ENCODE measurements at places on chromosomes 7 and 10. TPM values are rescaled to one million over a fixed set of nuclear protein-coding genes. Genes with fewer than 3 reads are reported as not detected.

The CPEB3 gene
- total RNA-seq, result 0.45 TPM

The SFRP4 gene
- 0.32 TPM for total RNA-seq

DNA sequence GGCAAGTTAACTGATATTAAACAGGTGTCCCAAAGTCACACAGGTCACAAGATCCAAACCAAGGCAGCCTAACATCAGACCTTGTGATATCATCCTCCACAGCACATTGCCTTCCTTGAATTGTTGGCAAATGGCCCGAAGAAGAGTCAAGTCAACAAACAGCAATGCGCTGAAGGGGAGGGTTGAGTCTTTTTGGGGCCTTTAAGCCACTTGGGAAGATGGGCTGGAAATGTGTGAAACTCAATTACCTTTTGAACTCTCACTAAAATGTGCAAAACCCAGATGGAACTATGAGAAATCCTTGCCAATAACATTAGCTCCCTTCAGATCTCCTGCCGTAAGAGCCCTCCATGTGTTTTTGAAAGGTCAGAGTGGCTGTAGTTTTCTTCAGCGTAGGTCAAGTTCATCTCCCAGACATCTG is 47.9 kb upstream of the STK17A start:
- DNase-seq, result peak; percentile 45

DNA sequence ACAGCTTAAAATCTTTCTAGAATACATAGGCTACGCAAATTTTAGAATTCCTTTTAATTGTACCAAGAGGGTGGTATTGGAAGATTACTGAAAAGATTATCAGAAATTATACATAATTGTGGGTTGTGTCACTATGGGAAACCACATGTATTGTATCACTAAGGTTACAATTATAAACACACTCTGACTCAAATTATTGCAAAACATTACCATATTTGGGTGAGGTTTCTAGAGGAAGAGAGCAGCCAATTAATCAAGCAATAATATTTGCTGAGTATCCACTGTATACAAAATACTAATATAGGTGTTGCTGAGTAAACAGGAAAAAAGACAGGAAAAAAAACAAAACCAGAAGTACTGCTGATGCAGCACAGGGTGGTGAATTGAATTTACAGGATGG is 3.1 kb upstream of the CAPZA2 start:
- DNase-seq, result peak; percentile 82

- DNase-seq, result peak; percentile 17
Observed at GRCh38 chr10:101043363-101043707, 12.3 kb downstream of the SFXN3 start.

The ZNF736 gene
- total RNA-seq, result 11.0 TPM

DNA sequence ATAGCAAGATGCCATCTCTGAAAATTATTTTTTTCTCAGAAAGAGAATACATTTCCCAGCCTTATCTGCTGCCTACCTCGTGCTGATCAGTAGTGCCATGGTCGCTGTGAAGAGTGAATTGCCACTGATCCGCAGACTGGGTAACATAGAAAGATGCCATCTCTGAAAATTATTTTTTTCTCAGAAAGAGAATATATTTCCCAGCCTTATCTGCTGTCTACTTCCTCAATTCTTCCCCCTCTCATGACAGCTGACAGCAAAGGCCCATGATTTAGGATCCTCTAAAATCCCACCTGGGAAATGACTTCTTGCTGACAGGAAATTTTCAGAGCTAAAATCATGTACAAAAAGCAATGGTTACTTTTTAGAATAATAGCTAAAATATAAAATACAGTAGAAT is 92.5 kb upstream of the AHR start:
- DNase-seq, result no peak

The CFTR gene
- total RNA-seq, result not detected

The INSYN2A gene
- total RNA-seq, result 3.3 TPM

The DRGX gene
- not detected for total RNA-seq

GRCh38 chr10:18079665-18080295 is 60.4 kb upstream of the CACNB2 start:
- DNase-seq, result no peak

GRCh38 chr10:32323051-32323450 is 23.9 kb downstream of the EPC1 start:
- no peak for DNase-seq

DNA sequence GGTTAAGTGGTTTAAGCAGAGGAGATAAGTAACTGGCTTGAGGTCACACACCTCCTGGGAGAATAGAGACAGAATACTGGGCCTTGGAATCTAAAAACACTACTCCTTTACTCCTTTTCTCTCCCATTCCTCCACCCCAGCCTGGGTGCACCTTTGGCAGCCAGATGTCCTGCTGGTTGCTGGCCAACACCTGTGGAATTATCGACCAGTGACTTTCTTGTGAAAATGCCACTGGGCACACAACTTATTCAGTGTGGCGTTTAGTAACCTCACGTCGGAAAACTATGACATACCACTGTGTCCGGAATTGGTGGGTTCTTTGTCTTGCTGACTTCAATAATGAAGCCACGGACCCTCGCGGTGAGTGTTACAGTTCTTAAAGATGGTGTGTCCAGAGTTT is 26.4 kb downstream of the RNF133 start:
- no peak for DNase-seq

DNA sequence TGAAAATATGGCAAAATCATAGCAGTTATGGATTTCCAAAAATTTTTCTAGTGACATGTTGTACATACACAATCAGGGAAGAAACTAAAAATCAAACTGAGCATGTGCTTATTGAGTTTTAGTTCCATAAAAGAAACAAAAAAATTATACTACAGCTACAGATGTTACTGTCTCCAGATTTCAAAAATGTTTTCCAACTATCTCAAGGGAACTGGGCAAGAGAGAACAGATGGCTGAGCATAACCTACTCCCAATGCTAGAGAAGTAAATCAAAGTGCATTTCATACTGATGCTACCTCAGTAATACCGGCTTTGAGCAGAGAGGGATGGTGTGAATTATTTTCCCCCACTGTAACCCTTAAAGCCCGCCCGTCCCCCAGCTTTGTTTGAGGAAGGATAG is 40.7 kb upstream of the KMT2C start:
- no peak for DNase-seq
